Stromal cell of bone marrow (primary cell): ENCODE measurements at places on chromosomes 2 and 18.

DNA sequence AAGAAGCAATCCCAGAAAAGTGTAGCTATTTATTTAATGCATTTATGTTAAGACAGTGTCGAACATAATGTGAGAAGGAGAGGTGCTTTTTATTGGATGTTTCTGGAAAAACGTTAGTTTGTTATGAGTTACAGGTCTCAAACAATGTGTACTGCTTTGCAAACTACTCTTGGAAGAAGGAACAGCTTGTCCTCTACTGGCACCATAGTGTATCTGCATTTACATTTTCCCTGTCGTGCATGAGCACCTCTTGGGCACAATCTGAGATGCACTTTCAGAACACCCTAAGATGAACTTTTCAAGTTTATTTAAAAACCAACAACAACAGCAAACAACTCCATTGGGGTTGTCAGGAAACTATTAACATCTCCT is 22.8 kb downstream of the CCNYL1 start:
- DNase-seq, result peak; percentile 27

DNA sequence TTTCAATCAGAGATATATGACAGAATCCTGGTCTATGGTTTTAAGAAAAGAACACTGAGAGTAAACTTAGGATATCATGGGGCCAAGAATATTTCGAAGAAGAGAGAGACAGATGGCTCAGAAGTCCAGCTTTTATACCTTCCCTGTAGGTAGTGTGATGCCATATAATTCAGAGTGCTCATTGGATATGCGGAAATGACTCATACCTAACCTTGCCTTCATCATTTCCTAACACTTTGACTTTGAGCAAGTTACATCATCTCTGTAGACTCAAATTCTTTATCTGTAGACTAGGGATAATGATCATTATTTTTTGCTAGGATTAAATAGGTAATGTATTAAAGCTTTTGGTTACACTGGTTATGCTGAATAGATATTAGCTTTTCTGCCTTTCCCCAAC is 461.6 kb upstream of the CNTNAP5 start:
- DNase-seq, result no peak

DNA sequence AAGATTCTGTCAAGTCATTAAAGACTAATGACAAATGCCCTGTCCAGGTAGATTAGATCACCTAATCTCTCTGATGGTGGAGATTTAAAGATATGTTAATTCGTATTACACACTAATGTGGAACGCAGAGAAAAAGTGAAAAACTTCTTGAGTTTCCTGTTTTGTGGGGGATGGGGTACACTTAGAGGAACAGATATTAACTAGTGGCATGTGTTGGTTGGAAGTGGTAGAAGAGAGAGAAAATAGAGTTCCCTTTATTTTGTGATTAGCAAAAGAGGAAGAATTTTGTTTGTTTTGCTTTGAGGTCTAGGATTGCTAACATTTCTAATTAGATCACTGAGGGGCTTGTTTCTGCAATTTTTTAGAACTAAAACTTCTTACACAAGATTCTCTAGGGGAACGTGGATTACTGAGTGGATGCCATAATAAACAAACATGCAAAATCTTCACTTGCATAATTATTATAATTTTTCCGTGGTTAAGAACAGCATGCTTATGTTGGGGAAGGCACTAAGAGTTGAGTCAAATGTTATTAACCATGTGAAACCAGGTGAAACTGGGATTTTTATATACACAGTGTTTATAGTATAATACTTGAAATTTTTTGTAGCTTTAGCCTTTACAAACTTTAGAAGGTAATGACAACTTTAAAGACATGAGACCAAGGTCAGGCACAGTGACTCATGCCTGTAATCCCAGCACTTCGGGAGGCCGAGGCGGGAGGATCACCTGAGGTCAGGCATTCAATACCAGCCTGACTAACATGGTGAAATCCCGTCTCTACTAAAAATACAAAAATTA is 97.4 kb upstream of the STK17B start:
- DNase-seq, result no peak

- DNase-seq, result no peak
Measured at GRCh38 chr2:159201360-159202063, 85.0 kb downstream of the WDSUB1 start.

DNA sequence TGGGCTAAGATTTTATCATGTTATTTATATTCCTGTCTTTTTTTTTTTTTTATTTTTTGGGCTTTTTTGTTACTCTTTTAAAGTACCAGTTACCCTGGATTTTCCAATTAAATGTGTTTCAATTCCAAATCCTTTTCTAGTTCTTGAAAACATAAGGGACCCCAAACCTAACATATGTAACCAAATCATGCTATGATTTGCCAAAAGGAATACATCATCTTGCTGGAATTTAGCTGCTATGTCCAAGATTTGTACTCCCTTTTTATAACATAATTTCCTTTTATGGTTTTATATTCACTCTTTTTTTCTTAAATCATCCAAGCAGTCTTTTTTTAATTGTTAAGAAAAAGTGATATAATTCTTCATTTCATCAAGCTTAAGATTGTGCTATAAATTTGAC is 60.9 kb upstream of the DSEL start:
- no peak for DNase-seq

- DNase-seq, result peak; percentile 89
Measured at GRCh38 chr2:51717312-51717711, 685.4 kb upstream of the NRXN1 start.

GRCh38 chr2:24380820-24381219 is 20.5 kb upstream of the ITSN2 start:
- DNase-seq, result no peak

DNA sequence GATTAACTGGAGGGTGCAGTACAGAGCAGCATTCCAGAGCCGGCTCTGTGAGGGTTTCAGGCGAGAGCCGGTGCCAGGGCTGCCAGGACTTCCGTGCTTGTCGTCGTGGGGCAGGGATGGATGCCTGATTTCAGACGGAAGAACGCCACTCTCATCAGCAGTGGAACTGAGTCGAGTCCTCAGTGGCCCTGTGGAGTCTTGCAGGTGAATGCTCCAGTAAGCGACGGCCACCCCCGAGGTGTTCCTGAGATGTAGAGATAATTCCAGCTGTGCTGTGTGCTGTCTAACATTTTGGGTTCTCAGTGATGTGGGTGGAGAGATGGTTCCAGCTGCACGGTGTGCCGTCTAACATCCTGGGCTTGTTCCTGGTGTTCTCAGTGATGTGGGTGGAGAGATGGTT is 103.1 kb upstream of the ALKAL2 start:
- DNase-seq, result no peak

DNA sequence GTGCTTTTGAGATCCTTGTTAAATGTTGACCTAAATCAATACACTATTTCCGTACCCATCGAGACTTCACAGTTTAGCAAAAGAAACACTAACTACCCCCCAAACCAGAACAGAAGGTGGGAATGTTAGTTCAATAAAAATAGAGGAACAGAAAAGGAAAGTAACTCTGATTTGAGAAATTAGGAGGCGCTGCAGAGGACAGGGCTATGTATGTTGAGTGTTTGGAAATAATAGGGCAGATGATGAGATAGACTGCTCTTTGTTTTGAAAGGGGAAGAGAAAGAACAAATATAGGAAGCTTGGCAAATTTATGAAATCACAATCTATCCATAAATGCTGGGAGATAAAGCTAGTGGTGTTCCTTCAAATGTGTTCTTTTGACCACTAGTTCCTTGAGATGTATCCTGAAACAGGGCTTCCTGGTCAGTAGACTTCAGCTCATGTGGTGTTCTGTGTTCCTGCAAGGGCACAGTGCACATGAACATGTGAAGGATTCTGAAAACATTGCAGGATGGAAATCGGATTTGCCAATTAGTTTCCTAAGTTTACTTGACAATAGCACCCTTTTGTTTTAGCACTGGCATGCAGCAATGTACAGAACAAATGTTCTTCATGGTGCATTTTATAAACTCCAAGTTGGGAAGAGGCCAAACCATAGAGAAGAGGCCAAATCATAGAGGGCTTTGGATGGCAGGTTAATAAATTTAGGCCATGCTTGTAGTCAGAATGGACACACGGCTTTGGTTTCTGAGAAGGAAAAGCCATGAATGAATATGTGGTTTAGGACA is 39.8 kb downstream of the RHBDD1 start:
- no peak for DNase-seq

GRCh38 chr2:106026271-106027190 is 167.6 kb downstream of the UXS1 start:
- no peak for DNase-seq

DNA sequence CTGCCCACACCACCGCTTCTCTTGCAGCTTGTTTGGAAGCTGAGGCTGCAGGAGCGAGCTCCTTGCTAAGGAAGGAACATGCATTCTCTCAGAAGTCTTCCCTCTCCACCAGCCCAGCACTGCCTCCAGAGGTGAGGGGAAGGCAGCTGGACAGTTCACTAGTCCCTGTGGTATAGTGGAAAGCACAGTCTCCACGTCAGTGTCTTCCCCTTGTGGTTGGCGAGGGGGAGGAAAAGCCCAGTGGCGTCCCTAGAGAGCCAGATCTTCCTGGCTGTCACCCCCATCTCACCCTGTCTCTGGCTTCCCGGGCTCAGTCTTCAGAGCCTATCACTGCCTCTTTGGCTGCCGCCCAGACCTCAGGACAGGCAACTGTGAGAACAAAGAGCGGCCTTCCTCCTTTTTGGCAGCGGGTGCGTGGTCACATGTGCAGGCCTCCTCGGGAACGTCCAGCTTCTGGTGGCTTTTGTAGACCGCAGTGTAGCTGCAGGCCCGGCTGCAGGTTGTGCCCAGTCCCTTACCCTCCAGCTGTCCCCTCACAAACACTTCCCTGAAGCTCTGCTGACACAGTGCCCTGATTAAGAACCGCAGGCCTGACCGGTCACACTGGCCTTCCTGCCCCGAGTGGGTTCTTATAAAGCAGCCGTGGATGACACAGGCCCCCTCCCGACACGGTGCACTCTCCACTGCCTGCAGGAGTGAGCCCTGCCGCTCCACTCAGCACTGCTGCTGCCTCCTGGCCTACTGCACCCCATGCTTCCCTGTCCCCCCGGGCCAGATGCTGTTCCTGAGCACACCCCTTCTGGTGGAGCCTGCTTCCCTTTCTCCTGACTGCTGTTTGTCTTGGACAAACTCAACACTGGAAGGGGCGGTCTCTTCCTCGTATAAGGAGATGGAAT is 90.9 kb downstream of the RNF144A start:
- DNase-seq, result peak; percentile 60

GRCh38 chr18:58470292-58470691 is 158.6 kb downstream of the ALPK2 start:
- DNase-seq, result no peak

- DNase-seq, result no peak
Measured at GRCh38 chr18:36950282-36950681, 121.4 kb downstream of the KIAA1328 start.

GRCh38 chr2:237669628-237670392 is 42.4 kb downstream of the LRRFIP1 start:
- DNase-seq, result peak; percentile 99

GRCh38 chr2:238587776-238588660 is 161.3 kb downstream of the ASB1 start:
- no peak for DNase-seq

DNA sequence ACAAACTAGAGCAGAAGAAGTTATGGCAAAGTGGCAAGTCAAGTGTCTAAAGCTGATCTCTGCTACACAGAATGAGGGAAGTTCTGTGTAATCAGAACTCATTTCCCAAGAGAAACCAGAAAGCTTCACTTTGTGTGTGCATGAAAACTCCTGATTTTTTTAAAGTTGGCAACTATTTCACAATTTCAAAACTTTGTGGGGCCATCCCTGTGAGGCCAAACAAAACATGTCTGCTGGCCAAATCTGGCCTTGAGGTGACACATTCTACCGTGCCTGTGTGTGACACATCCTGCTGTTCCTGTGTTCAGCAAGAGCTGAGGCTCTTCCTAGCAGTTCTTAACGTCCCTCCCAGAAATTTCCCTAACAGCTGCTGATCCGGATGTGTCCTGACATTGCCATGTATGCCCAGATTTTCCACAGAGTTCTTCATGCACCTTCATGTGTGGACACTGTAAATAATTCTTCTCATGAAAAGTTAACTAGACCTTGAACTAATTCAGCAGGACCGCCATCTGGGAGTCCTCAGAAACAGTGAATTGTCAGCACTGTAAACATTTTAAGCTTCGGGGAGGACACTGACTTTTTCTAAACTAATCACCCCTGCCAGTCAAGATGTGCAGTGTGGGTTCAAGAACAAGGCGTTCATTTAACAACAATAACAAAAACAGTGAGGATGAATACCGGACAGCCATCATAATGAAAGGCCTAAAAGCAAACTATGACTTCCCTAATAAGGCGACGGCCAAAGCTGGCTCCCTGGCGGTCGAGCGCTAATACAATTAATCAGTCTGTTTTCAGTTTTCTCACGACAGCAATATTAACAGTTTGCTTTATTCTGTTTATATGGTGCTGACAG is 99.0 kb downstream of the PLEKHM3 start:
- DNase-seq, result peak; percentile 91

GRCh38 chr2:9266711-9267110 is 60.1 kb downstream of the ASAP2 start:
- DNase-seq, result no peak

DNA sequence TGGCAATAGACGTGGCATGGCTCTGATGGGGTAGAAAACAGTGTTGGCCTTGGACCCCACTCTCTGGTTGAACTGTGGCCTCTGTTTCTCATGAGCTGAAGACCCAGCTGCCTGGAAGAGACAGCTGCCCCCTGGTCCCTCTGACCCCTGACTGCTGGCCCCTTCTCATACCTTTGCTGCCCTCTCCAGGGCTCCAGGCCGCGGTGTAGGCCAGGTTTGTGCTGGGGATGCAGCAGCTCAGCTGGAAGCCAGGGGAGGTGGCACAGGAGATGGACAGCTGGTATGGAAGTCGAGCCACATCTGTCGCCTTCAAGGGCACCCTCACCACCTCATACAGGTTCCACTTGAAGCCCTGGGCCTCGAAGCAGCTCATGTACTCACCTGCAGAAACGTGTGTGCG is 31.7 kb upstream of the SELENOI start:
- DNase-seq, result no peak

DNA sequence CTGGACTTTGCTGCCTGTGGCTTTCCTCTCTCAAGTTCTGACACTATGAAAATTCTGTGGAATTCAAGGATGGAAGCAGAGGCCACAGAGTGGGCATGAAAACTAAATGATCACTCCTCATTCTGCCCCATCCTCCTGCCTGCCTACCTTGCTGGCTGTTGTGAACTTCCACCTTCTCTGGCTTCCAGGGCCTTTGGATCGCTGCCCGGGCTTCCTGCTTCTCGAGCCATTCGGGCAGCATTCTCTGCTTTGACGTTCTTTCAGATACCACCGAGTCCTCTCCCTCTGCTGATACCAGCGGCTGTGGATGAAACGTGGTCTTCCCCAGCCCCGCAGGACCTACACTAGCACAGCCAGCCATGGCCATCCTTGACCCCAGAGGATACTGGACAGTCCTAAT is 327.7 kb upstream of the SLC14A2 start:
- no peak for DNase-seq

- no peak for DNase-seq
Measured at GRCh38 chr18:73621091-73621490, 526.5 kb downstream of the FBXO15 start.
